ENCODE measurements at places on chromosomes 16 and 17. TPM values are rescaled to one million over a fixed set of nuclear protein-coding genes. Genes with fewer than 3 reads are reported as not detected.

Gene DCTPP1
- 13.0 TPM for total RNA-seq

Gene EIF3C
- total RNA-seq: 364 TPM

Gene C16orf89
- not detected for total RNA-seq

Gene TBC1D26
- total RNA-seq: 0.31 TPM

Gene FSCN2
- total RNA-seq: 2.8 TPM

Gene ELMO3
- total RNA-seq: 0.80 TPM

All from muscle of leg (tissue), 16 donors.